ENCODE measurements at places on chromosomes 7 and 10.

GRCh38 chr10:89600041-89600440 lies 45.0 kb downstream of the PANK1 start:
- DNase-seq, result no peak

GRCh38 chr10:86730227-86730626 lies 26.2 kb upstream of the BMPR1A start:
- no peak for DNase-seq

DNA sequence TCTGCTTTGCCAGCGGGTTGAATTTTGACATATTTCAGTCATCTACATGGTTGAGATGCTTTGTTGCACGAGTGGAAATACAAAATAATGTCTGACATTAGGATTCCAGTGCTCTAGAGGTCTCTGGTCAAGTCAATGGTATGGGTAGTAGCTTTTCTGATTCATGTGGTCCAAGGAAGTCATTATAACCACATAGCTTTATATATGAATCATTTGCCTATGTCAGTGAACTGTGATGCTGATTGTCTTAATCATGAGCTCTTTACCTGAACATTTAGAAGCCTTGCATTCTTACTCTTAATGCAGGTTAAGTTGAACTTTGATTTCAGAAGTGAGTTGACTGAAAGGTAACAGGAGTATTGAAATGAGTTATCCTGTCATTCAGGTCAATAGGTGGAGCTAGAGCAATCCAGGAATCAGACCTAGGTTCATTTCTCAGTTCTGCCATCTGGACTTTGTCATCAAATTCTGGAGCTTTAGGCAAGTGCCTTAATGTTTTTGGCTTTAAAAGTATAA lies 3.3 kb downstream of the MAPK8 start:
- peak; percentile 69 for DNase-seq

DNA sequence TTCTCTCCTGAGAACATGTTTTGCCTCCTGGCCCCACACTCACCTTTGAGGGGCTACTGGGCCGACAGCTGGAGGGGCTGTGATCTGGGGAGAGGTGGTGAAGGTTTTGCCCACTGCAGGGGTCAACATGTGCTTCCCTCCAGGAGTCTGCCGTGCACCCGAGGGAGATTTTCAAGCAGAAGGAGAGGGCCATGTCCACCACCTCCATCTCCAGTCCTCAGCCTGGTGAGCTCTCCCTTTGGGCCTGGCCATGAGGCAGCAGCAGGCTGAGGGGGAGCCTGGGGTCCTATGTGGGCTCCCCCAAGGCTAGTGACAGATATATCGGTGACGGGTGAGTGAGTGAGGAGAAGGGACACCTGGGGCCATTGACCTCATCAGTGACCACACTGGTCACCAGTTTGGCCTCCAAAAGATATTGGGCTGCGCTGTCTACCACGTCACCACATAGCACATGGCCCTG lies 6.6 kb downstream of the PGAM2 start:
- DNase-seq, result no peak

DNA sequence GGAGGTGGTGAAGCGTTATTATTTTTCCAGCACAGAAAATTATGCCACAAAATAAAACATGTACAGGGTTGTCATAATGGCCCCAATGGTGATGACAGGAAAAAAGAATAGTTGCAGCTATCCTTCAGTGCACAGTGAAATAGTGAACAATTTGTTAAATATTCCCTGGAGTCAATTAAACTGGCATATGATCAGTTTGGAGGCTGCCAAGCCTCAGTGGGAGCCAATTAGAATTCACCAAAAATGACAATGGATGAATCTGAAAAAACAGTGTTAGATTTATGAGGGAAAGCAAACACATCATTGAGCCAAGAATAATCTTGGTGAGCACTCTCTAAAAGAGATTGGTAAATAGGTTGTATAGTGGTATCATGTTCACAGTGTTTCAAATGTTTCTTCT lies 146.3 kb downstream of the OTUD1 start:
- no peak for DNase-seq

- no peak for DNase-seq
Measured at GRCh38 chr7:138625084-138625848, 75.9 kb downstream of the SVOPL start.

DNA sequence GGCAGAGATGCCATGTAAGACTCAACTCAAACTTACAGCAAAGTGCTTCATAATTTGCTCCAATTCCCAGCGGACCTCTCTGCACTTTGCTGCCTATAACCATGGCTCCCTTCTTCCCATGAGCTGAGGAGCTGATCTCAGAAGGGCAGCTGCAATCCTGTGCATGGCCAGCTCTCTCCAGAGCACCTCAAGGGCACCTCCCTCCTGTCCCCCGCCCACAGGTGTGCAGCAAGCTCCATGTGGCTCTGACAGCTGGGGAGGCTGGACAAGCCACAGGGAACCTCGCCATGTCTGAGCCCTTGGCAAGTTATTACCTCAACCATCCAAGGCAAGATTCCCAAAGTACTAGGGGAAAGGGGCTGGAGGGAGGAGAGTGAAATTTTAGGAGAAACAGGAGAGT lies 61.1 kb upstream of the DDC start:
- DNase-seq, result no peak

GRCh38 chr10:98339799-98340198 lies 71.8 kb upstream of the LOXL4 start:
- DNase-seq, result no peak

DNA sequence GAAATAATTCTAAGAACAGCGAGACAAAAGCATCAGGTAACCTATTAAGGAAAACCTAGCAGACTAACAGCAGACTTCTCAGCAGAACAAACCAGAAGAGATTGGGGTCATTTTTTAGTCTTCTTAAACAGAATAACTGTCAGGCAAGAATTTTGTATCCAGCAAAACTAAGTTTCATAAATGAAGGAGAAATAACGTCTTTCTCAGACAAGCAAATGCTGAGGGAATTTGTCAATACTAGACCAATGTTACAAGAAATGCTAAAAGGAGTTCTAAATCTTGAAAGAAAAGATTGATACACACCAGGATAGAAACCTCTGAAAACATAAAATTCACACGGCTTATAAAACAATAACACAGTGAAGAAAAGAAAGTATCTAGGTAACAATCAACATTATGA lies 22.6 kb downstream of the BICC1 start:
- no peak for DNase-seq

GRCh38 chr7:150430465-150431085 lies 19.9 kb upstream of the GIMAP8 start:
- DNase-seq, result no peak

DNA sequence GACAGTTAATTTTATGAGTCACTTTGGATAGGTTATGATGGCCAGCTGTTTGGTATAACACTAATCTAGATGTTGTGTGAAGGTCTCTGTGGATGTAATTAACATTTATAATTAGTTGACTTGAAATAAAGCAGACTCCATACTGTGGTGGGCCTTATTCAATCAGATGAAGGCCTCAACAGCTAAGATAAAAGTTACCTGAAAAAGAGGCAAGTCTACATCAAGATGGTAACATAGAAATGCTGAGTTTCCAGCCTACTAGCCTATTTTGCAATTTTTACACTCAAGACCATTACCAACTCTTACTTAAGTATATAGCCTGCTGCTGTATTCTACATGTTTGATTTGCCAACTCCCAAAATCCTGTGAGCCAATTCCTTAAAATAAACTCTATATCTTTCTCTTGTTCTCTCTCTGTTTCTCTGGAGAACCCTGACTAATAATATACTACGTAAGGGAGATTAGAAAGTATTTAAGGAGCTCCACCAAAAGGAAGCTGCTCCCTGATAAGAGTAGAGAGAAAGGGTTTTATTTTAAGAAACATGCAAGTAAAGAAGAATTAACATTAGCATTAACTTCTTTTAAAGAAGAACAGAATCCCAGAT lies 42.7 kb downstream of the ZNF438 start:
- no peak for DNase-seq

All from Caki2 (cell line).